ENCODE measurements at places on chromosomes 2 and 18.

- DNase-seq: no peak
Measured at GRCh38 chr18:25334588-25334987, 17.4 kb downstream of the ZNF521 start.

DNA sequence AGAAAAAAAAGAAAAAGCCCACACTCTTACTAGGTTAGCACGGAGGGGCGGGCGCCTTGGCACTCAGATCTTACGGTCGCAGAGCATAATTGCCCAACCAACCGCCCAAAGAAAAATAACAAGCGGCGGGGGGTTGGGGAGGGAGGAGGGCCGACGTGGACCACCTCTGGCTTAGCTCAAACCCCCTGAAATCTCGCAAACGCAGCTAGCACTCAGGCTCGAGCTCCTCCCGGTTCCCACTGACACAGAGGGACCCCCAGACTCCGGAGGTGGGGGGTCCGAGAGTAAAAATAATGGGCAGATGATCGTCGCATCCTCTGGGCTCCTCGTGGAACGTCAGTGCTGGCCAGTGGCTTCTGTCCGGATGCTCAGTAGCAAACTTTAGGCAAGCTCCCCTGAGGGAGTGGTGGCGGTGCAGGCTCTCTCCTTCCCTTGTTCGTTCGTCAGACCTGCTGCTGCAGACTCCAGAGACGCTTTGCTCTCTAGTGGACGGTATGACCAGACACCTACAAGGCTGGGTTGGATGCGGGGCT lies 12.0 kb downstream of the CATIP start:
- DNase-seq: peak; percentile 47

DNA sequence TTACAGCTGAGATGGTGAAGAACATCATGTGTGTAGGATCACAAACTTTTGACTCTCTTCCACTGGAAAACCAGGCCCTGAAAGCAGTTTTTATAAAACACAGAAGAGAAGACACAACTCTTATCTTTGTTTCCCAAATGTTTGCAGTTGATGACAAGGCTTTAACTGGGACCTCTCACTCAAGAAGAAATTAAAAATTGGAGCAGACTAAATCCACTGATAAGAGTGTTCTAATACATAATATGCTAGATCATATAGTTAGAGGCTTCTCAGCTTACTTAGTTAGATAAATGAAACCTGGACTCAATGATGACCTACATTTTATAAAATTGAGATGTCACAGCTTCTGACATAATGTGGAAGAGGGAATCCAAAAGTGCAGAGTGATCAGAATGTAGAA lies 158.3 kb upstream of the WDSUB1 start:
- DNase-seq: no peak

DNA sequence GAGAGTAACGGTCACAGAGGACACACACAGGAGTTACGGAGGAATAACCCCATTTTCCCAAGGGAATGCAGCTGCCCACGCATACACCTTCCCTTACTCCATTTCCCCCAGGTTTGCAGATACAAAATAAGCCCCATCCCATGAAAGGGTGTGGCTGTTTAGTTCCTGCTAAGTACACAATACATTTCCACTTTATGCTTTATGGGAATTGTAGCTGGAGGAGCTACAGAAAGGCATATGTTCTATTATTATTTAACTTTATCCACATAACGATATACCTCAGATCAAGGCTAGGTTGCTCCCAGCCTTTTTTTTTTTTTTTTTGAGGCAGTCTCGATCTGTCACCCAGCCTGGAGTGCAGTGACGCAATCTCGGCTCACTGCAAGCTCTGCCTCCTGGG lies 22.7 kb upstream of the INO80D start:
- DNase-seq: no peak

DNA sequence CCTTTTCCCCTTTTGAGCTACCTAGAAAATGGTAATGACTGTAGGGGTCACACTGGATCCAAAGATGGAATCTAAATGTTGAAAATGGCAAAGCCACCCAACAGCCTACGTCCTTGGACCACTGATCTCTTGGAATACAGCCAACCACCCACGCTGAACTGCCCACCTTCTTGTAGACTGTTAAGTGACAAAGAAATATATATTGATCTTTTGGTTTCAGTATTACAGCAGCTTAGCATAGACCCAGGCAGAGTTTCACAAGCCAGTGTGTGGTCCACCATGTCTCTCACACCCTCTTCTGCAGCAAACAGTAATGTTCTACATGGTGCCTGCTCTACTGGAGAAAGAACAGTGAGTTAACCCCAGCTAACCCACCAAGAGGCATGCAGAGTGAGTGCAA lies 20.2 kb downstream of the CACNB4 start:
- no peak for DNase-seq
